LHCN-M2 (cell line): ENCODE measurements at places on chromosomes 13 and 19. TPM values are rescaled to one million over a fixed set of nuclear protein-coding genes. Genes with fewer than 3 reads are reported as not detected.

DNA sequence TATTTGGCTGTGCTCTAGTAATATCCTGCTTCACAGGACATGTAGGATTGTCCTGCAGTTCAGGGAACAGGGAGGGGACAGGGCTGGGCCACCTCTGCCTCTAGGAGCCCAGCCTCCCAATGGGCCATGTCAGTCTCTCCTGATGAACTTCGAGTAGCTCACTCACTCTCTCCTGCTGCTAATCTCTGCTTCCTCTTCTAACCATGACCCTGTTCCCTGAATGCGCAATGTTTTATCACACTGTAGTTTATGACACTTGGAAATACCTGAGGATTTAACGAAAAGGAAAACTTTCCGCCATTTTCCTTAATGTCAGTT is 9.2 kb downstream of the PARP4 start:
- no peak for DNase-seq

DNA sequence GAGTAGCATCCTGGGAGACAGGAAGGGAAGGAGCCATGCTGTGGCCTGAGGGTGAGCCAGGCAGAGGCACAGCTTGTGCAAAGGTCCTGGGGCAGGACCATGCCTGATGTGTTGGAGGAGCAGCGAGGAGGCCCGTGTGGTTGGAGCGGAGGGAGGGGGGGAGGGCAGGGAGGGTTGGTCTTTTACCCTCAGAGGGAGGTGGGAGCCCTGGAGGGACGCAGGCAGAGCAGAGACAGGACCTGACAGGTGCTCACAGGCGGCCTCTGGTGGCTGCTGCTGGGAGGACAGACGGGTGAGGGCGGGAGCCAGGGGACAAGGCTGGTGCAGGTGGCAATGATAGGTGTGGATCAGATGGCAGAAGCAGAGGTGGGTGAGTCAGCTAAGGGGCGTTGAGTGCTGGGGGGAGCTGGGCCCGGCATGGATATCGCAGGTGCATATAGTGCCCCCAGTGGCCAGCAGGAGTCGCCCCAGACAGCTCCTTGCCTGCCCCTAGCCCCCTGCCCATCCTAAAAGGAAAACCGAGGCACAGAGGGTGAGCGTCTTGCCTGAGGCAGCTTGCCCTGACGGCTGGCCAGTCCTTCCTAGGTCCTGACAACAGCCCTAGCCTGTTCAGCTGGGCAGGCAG is 9.8 kb upstream of the GNA15 start:
- peak; percentile 15 for DNase-seq

- no peak for DNase-seq
Measured at GRCh38 chr19:41307090-41307875, 2.7 kb upstream of the CCDC97 start.

DNA sequence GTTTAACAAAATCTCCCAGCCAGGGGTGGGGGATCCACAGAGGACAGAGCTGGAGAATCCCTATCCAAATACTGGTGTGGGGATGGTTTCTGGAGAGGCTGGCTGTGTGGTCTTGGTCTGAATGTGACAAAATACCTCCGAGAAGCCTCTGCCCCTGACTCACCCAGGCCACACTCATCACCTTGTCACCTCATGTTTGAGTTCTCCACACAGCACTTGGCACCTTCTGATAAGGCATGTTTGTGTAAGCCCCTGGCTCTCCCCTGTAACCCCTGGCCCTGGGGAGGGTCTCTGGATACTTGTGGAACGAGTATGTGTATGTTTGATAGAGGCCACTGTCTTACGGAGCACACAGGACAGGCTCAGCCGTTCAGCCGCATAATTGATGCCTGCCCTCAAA is 14.7 kb downstream of the TECR start:
- no peak for DNase-seq

SHISA2 gene
- 65.7 and 71.7 TPM in 2 replicates for total RNA-seq

GRCh38 chr19:51102991-51103390 is 5.2 kb downstream of the CTU1 start:
- DNase-seq: no peak

- DNase-seq: peak; percentile 63
Measured at GRCh38 chr19:4597975-4598671, 38.6 kb upstream of the SEMA6B start.

PLK5 gene
- total RNA-seq: not detected in 2 replicates
